ENCODE measurements at places on chromosomes 2 and 18.

GRCh38 chr2:64975232-64975821 lies 13.9 kb upstream of the SLC1A4 start:
- DNase-seq, result no peak

DNA sequence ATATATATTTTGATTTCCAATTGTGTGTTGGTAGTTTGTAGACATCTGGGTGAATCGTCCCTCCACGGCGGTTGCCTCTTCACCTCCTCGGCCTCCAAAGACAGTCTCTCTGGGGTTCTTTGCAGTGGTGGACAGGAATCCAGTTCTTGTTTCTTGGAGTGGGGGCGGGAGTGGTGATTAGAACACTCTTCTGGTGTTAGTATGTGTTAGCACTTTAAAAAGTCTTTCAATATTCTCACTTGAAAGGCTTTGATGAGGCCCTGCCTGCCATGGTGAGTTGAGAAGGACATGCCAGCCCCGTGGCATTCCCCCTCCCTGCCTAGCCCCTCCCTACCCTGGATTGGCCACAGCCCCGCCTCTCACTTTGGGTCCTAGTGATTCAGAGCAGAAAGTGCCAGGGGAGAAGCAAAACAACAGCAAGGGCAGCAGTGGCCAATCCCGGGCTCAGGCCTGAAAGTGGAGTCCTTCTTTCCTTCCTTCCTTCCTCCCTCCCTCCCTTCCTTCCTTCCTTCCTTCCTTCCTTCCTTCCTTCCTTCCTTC lies 316.8 kb upstream of the HS6ST1 start:
- DNase-seq, result no peak

DNA sequence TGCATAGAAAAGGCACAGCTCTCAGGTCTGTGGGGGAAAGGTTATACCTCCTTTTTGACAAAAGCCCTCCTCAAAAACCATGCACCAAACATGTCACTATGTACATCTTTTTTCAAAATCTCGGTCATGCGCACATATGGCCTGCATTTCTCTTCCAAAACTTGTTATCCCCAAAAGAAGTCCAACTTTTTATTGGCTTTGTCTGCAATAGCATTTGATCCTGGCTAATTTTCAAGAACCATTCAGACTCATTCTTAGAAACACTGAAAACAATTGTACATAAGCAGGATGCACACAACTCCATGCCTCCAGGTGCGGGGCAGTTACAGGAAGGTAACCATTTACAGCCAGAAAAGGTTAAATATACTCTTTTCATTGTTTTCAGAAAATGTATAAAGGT lies 21.9 kb downstream of the SERTAD2 start:
- DNase-seq, result no peak

GRCh38 chr18:78238404-78239089 lies 741.1 kb upstream of the SALL3 start:
- no peak for DNase-seq

GRCh38 chr2:191835539-191836350 lies 11.1 kb downstream of the CAVIN2 start:
- no peak for DNase-seq

DNA sequence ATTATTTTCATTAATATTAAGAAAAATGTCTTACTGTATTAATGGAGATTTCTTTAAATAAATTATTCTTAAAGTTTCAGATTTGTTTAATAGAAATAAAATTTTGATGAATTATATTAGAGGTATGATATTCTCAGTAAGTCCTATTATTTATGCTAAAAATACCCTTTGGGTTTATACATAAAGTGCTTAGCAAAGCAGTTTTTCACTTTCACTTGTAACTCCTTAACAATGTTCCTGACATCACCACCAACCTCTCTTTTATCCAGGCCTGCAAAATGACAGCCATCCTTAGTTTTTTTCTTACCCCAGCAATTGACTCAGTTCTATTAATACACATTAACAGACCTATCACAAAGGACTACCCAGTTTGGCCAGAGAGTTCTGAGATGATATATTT lies 170.4 kb downstream of the CD226 start:
- no peak for DNase-seq

DNA sequence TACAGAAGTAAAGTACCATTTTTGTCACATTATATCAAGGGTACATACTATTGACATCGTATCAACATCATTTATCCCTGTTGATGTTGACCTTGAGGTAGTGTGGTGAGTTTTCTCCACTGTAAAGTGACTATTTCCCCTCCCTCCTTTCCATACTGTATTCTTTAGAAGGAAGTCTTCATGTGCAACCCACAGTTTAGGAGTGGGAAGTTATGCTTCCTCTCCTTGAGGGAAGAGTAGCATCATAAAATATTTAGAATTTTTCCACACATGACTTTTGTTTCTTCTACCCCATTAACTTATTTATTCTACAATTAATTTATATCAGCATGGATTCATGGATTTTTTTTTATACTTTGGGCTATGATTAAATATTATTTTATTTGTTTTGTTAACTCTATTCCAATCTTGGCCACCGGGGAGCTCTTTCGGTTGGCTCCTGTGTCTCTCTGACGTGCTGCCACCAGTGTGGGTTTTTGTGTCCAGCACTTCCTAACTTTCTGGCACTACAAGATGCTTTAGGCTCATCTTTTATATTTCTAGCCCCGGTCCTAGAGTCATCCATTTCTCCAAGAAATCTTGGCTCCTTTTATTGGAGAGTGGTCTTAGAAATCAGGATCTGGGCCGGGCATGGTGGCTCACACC lies 19.0 kb downstream of the AQP12B start:
- DNase-seq, result no peak

- DNase-seq, result no peak
Observed at GRCh38 chr2:74244286-74244685, 45.9 kb downstream of the MTHFD2 start.

- DNase-seq, result no peak
Observed at GRCh38 chr2:54114936-54115283, 505 bp upstream of the ACYP2 start.

GRCh38 chr18:57659460-57660102 lies 37.9 kb upstream of the NARS1 start:
- no peak for DNase-seq

DNA sequence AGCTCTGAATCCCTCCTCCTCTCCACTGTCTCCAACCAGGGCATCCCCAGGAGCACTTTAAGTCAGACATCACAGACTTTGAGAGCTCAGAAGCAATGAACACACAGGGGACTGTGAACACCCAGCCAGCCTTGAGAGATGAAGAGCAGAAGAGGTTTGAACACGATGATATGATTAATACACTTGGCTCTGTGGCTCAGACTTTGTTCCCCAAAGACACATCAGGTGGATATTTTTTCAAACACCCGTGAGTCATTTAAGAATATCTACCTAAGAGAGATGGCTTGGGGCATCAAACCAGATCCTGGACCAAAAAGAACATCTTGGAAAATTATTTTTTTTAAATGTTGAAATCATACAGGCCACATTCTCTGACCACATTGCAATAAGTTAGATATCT lies 134.9 kb upstream of the OTOS start:
- DNase-seq, result no peak

GRCh38 chr2:109440499-109441156 lies 173.1 kb downstream of the SEPTIN10 start:
- DNase-seq, result no peak

Data from stimulated activated CD8-positive, alpha-beta memory T cell treated with anti-CD3 and anti-CD28 coated beads, Interleukin-15, amount 100 ng/mL, for 4 hours (primary cell).